ENCODE measurements at places on chromosomes 5 and 9. TPM values are rescaled to one million over a fixed set of nuclear protein-coding genes. Genes with fewer than 3 reads are reported as not detected.

PCDHGB1 gene
- total RNA-seq, result 4.5 TPM

FCN2 gene
- not detected for total RNA-seq

ACSL6 gene
- 0.34 TPM for total RNA-seq

ZDHHC11B gene
- 0.05 TPM for total RNA-seq

PLPPR1 gene
- not detected for total RNA-seq

MEIKIN gene
- total RNA-seq, result not detected

SLCO6A1 gene
- total RNA-seq, result not detected

CSNK1G3 gene
- 50.4 TPM for total RNA-seq

FABP6 gene
- 18.0 TPM for total RNA-seq

All from A375 (cell line).